ENCODE measurements at places on chromosomes 12 and 14. TPM values are rescaled to one million over a fixed set of nuclear protein-coding genes. Genes with fewer than 3 reads are reported as not detected.
A peak's percentile ranks its signal among the peaks of the same experiment; 100 is the strongest.

KRT75 gene
- not detected for polyA plus RNA-seq

OR10AD1 gene
- not detected for polyA plus RNA-seq

EEF1AKMT3 gene
- polyA plus RNA-seq, result 1.3 TPM

TAS2R50 gene
- not detected for polyA plus RNA-seq

SIX6 gene
- polyA plus RNA-seq, result not detected

LETMD1 gene
- 40.4 TPM for polyA plus RNA-seq

FAM161B gene
- 3.6 TPM for polyA plus RNA-seq

DNA sequence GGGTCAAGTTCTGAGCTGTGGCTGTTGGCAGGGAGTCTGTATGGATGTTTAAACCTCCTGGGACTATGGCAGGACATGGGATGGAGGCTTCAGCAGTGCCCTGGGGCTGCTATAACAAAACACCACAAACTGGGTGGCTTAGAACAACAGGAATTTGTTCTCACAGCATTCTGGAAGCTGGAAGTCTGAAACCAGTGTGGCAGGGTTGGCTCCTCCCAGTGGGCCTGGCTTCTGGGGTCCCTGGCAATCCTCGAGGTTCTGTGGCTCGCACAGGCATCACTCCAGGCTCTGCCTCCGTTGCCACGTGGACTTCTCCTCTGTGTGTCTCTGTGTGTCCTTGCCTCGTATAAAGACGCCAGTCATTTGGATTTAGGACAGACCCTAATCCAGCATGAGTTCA, 39.9 kb downstream of the FZD10 start:
- DNase-seq, result no peak

DNA sequence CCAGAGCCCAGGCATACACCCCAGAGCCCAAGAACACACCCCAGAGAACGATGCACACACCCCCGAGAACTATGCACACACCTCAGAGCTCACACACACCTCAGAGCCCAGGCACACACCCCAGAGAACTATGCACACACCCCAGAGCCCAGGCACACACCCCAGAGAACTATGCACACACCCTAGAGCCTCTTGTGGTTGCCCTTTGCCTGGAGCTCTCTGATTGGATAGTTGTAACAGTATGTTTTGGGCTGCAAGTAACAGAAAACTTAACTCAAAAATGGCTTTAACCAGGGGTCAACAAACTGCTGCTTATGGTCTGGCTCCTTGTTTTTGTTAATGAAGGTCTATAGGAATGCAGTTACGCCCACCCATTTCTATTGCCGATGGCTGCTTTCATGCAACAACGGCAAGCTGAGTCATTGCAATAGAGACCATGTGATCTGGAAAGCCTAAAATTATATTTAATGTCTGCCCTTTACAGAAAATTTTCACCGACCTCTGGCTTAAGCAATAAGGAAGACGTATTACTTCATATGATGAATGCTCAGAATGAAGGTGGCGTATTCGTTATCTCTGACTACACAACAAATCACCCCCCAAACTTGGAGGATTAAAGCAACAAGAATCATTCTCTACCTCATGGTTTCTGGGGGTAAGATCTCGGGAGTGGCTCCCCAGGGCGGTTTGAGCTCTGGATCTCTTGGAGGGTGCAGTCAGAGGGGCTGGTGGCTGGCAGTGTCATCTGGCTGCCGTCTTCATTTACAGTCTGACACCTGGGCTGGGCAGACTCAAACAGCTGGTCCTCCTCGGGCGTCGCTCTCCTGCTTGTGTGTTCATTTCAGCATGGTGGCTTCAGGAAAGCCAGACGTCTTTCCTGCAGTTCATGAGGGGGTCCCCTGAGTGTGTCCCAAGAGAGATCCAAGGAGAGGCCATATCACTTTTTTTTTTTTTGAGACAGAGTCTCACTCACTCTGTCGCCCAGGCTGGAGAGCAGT, 66.3 kb upstream of the NCOR2 start:
- DNase-seq, result no peak

DNA sequence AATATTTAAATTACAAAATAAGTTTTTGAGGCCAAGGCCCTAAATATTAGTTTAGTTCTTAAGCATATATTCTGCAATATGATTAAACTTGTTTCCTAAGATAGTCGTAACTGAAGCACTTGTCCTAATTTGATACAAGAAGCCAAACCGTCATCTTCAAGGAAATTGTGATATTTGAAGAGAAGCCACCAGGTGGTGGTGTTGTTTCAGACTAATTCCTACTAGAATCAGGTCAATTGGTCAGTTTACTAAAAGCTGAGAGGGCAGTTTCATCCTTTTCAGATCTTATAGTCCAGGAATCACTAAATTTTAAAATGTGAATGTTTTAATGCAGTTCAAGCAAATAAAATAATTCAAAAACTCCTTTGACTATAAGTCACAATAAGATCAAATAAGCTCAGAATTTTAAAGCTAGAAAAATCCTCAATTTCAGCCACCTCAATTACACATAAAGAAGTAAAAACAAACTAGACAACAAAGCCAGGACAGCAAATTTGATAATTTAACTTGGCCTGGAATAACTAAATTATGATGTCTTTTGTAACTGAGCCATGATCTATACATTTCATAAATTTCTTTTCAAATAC, 7.1 kb upstream of the ARL1 start:
- peak; percentile 27 for DNase-seq

DNA sequence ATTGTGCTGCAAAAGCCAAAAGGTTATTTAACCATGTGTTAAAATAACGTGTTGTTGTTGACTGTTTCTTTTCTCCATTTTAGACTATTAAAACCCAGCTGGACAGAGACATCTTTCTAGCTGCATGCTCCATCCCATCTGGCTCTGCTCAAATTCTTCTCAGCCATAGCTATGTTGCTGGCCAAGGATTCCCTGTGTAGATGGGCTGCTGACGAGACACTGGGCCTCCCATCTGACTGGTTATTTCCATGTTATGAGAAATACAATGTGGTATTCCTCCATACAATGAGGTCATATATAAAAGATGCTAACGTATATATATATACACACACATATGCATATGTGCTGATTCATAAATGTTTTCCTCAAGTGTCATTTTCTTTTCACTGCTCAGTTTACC, 30.1 kb downstream of the MED13L start:
- no peak for DNase-seq

DNA sequence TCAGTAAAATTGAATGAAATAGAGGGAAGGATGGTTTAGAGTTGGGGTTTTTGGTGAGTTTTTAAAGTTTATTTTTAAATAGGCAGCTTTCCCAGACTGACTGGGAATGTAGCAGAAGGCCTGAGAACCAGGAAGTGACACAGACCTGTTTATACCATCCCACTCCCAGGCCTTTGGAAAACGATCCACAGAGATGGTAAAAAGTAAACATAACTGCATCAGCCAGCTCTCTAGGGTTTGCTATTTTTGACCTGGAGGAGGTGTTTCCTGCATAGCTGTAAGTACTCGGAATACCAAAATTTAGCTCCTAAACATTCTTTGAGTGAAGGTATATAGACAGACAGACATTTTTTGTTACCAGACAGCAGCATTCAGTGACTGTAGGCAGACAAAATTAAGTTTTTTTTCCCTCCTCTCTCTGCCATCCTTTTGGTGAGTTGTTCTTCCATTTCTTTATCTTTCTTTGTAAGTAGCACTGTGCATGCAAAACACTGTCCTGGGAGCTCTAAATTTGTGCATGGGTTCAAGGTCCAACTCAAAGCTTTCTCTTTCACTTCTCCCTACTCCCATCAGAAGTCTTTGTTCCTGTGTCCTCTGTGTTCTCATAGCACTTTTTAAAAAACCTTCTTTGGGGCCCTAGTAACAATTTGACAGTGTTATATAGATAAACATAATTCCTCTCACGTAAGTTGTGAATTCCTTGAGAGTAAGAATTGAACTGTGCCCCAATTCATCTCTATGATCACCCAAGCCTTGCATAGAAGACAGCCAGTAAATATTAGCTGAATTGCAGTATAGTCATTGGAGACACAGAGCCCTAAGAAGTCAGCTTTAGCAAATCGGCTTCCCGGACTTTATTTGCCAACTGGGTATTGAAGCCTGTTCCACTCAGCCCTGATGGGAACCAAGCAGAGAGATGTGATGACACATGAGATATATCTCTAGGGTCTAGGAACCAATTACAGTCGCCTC, 37.4 kb downstream of the SUSD6 start:
- no peak for DNase-seq

DNA sequence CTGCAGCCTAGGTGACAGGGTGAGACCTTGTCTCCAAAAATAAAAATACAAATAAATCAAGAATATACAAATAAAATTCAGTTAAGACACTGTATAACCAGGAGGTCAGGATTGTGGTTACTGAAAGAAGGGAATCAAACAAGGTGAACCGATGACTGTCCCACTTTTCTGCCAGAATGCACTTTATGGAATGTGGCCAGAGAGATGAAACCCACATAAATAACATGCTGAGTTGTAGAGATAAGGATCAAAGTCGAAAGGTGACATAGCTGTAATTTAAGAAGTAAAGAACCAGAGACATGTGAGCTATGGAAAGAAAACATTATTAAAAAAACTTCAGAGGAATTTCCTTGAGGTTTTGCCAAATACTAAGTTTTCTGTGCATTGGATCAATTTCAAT, 1098.2 kb upstream of the USP15 start:
- DNase-seq, result no peak

DNA sequence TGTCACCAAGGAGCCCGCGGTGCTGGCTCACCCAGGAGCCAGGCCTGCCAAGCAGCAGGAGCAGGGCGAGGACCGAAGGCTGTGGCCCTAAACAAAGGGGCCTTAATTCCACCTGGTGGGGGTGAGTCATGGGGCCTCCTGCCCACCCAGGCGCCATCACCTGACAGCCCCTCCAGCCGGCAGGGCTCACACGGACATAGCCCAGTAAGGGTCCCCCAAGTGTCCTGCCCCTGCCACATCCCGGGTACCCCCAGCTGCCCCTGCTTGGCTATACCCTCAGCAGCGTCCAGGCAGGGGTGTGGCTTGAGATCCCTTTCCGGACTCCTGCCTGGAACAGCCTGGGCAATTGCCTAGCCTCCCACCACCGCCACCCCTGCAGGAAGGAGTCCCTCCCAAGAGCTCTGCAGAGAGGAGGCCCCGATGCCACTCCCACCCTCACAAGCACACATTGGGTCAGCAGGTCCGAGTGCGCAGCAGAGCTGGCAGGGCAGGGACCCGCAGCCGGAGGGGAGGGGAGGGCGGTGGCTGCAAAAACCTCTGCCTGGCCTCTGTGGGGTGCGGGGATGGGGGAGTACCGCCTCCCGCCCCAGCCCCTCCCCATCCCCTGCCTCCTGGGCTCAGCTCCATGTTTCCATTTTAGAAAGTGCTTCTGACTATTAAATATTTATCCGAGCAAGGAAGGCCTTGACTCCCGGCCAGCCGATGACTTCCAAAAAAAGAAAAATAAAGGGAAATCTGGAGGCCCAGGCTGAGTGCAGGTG, 4.6 kb downstream of the AHNAK2 start:
- no peak for DNase-seq

- DNase-seq, result no peak
These were observed 13.9 kb downstream of the GNS start for GRCh38 chr12:64745259-64745807.

- DNase-seq, result no peak
These were observed 81.6 kb downstream of the MYRFL start for GRCh38 chr12:69906411-69907216.

DNA sequence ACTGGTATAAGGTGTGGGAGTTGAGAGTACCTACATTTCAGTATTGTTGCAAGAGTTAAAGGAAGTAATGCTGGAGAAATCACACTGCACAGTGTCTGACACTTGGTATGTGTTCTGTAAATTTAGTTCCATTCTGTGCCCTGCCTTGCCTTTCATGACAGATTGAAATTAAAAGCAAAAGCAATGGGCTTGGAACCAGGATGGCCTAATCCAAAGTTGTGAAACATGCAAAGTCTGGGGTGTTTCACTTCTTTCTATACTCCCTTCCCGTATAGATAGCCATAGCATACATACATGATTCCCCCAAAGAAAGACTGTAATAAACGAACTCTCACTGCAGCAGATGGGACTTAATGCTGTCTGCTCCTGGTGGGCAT, 281.1 kb downstream of the NRXN3 start:
- no peak for DNase-seq

DNA sequence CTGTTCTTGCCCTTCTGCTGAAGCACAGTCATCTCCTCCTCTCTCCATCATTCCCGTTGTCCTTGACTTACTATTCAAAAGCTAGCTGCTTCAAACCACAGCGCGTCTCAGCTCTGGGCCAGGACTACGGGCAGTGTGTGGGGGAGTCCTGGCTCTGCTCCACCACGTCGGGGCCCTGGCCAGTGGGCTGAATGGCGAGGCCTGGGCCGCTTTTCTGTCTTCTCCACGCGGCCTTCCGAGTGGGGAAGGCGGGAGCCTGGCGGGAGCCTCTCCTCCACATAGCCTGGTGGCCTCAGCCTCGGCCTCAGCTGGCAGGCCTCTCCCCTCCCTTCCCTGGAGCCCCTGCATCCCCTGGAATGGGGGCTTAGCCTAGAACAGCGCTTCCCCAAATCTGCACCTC, 16.5 kb downstream of the ANKRD9 start:
- no peak for DNase-seq

- no peak for DNase-seq
These were observed 624 bp upstream of the PWP1 start for GRCh38 chr12:107684990-107685359.

- no peak for DNase-seq
These were observed 265.9 kb upstream of the PLEKHG7 start for GRCh38 chr12:92436856-92437255.

GRCh38 chr12:49019443-49020324, 1.1 kb upstream of the PRKAG1 start:
- DNase-seq, result peak; percentile 56

- DNase-seq, result no peak
These were observed 73.3 kb downstream of the MOK start for GRCh38 chr14:102231476-102232347.

- DNase-seq, result no peak
These were observed 566 bp upstream of the PRDM4 start for GRCh38 chr12:107761502-107761904.

DNA sequence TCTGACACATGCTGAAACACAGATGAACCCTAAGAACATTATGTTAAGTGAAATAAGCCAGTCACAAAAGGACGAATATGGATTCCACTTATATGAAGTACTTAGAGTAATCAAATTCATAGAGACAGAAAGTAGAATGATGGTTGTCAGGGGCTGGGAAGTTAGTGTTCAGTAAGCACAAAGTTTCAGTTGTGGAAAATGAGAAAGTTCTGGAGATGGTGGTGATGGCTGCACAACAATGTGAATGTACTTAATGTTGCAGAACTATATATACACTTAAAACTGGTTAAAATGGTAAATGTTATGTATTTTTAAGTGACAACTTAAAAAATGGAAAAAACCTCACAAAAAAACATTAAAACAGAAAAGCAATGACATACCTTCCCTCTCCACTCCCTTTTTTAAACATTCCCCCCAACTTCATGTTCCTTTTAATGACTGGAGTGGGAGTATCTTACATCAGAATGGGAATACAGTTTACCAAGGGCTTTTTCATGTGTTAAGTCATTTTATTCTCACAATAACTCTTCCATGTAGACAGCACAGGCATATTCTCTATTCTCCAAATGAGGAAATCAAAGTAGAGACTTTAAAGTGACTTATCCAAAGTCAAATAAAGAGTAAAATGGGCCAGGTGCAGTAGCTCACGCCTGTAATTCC, 24.0 kb downstream of the BTBD7 start:
- no peak for DNase-seq

- peak; percentile 30 for DNase-seq
These were observed 153.9 kb upstream of the RMST start for GRCh38 chr12:97308576-97309198.

Measured in immature natural killer cell (primary cell).